T-helper 2 cell (primary cell): ENCODE measurements at places on chromosomes 3 and 15.

DNA sequence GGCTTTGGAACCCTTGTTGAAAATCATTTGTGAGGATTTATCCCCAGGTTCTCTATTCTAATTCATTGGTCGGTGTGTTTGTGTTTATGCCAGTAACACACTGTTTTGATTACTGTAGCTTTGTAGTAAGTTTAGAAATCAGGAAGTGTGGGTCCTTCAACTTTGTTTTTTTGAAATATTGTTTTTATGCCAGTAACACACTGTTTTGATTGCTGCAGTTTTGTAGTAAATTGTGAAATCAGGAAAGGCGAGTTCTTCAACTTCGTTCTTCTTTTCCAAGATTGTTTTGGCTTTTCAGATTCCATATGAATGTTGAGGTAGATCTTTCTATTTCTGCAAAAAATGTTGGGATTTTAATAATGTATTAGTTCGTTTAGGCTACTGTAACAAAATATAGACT, 314.6 kb downstream of the RPLP1 start:
- no peak for DNase-seq

DNA sequence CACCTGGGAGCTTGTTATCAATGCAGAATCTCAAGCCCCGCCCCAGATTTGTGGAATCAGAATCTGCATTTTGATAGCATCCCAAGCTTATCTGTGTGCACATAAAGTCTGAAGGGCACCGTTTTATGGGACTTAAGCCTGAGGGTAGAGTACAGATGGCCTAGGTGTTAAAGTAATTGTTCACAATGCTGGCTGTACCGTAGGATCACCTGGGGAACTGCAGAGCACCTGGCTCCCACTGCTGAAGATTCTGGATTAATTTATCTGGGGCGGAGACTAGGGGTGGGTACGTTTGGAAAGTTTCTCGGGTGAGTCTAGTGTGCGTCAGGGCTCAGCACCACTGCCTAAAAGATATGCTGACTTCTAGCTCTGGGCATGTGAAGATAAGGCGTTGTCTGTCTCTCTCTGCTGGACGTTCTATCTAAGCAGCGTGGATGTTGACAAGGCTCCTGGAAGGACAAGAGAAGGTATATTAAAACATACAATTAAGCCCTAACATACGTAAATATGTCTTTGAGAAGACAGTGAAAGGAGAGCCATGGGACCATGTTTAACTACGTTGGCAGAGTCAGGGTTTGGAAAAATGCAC, 63.2 kb upstream of the RASGRP1 start:
- no peak for DNase-seq

- no peak for DNase-seq
Observed at GRCh38 chr15:73504885-73505284, 61.9 kb downstream of the REC114 start.

DNA sequence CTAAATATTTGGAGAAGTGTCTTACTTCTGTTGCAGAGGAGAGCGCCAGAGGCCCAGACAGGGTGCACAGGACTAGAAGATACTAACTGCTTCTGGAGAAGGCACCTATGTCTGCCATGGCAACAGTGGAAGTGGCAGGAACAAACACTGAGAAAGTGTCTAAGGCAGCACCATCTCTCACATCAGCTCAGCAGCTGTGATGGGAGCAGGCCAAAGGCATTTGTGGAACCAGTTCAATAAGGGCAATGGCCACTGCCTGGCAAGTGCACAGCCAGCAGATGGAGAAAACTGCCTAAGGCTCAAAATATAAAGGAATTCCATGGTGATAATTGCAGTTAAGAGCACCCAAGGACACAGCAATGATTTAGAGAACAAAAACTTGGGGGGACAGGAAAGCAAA, 563.0 kb upstream of the CCDC54 start:
- DNase-seq: no peak

DNA sequence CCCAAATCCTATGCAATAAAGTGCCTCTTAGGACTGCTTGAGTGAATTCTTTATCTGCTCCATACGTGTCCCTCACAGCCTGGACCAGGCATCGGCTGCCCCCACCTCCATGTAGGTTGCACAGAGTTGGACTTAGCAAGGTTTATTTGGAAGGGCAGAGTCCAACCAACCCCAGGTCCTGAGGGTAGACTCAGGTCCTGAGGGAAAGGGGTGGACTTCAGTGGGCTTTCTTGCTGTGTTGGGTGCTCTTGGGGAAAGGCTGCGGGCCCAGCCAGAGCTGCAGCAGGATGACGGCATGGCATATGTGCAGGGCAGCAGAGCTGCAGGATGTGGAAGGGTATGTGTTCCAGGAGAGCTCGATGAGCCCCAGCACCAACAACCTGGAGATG, 6.5 kb downstream of the ALG3 start:
- DNase-seq: no peak

DNA sequence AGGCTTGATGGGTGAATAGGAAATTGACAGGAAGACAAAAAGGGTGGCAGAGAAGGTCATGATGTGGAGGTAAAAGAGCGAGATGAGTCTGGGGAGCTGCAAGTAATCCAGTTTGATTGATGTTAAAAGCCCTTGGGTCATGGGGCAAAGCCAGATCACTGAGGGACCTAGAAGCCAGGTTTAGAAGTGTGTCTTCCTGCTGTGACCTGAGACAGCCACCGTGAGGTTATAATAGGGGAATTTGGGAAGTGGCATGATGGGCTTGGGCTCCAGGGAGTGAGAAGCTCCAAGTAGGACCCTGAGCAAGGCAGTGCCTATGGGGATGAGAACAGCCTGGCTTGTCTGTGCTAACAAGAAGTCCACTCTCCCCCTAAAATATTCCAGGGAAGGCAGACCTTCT, 298.5 kb downstream of the RPLP1 start:
- DNase-seq: no peak

- DNase-seq: no peak
Observed at GRCh38 chr3:114411811-114412803, 118.3 kb downstream of the TIGIT start.

GRCh38 chr3:68973639-68974038, 39.8 kb downstream of the EOGT start:
- DNase-seq: no peak

DNA sequence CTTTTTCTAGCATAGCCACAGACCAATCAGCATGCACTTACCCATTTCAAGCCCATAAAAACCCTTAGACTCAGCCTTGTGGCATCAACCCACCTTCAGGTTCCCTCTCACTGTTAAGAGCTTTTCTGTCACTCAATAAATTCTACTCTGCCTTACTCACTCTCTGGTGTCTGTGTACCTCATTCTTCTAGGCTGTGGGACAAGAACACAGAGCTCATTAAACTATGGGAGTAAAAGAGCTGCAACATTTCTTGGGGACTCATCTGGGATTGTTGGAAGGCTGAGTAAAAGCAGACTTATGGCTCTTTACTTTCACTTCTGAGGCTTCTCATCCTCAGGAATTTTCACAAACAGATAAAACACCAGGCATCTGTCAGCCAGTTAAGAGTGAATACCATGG, 879.3 kb downstream of the ROBO2 start:
- no peak for DNase-seq

GRCh38 chr3:16533928-16534574, 20.6 kb upstream of the RFTN1 start:
- no peak for DNase-seq

- DNase-seq: no peak
Observed at GRCh38 chr3:134677196-134677986, 26.6 kb upstream of the KY start.

DNA sequence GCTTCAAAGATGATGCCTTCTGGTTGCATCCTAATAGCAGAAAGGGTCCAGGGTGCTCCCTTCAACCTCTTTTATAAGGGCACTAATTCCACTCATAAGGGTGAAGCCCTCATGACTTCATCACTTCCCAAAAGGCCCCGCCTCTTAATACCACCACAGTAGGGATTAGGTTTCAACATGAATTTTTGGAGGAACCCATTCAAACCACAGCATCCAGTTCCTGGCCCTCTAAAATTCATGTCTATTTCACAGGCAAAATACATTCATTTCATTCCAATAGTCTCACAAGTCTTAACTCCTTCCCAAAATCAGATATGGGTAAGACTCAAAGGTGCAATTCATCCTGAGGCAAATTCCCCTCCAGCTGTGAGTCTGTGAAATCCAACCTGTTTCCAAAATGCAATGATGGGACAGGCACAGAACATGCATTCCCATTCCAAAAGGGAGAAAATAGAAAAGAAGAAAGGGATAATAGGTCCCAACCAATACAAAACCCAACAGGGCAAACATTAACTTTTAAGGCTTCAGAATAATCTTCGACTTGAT, 124.0 kb downstream of the ATP1B3 start:
- DNase-seq: no peak

DNA sequence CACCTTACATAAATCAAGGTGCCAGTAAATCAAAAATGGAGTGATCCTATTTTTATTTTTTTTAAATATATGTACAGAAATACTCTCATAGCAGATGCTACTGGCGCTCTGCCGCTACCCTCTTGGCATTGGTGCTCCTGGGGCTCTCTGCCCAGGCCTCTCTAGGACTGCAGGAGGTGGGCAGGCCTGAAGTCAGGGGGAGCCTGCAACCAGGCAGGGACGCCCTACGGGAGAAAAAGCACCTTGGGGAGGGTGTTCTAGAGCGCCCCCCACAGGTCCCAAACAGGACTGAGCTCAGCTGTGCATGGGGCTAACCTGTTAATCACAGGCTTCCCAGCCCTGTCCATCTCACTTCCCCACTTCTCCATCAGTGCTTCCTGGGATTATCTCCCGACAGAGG, 192.5 kb downstream of the SHQ1 start:
- DNase-seq: no peak

GRCh38 chr3:112644453-112644852, 3.5 kb upstream of the CCDC80 start:
- no peak for DNase-seq

- DNase-seq: peak; percentile 26
Observed at GRCh38 chr15:31434588-31435260, 108.1 kb downstream of the KLF13 start.

GRCh38 chr3:151383956-151384355, 597 bp downstream of the P2RY12 start:
- DNase-seq: no peak

DNA sequence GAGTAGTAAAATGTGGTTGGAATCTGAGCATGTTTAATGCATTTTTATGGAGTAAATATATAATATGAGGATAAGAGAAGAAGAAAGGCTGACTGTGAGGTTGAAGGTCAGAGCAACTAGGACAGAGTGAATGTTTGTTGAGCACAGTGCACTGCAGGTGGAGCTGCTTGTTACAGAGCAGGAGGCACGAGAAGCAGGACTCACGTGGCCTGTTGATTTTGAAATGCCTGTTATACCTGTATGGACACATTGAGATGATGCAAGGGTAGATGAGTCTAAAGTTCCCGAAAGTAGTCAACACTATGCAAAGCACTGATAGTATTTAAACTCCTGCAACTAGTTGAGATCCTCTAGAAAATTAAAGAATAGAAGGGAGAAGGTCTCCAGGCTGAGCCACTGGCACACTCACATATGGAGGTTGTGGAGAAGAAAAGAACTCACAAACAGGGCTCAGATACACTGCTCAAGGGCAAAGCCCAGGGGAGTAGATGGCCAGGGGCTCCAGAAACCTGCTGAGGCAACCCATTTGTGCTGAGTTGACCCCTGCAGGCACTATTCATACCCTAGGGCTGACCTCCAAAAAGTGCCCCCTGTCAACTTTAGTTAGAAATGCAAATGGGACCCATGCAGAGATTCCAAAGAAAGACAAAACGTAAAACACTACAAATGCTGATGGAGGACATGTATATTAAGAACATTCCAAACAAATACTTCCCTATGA, 541.5 kb downstream of the GABRG3 start:
- DNase-seq: no peak

DNA sequence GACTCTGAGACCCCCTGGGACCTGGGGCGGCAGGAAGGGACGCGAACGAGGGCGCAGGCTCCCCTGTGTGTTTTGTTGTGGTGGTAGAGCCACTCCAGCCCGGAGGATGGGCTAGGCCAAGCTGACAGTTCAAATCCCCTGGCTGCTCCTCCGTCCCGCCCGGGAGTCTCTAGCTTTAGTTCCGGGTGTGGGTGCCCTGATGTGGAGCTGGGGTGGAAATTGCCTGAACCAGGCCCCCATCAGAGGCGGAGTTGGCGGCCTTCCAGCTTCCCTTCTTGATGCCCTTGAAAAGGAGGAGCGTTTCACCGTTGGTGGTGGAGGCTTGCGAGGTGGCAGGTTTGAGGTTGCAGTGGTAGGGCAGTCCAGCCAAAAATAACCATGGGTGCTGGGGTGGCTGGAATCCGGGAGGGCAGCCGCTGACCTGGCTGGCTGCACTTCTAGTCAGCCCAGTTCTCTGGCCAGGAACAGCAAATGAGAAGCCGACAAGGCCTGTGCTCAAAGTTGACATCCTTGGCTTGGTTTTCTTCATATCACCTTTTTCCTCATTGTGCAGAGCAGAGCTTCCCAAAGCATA, 817 bp downstream of the CLK3 start:
- peak; percentile 70 for DNase-seq

GRCh38 chr3:20999661-21000060, 751.3 kb downstream of the ZNF385D start:
- no peak for DNase-seq

DNA sequence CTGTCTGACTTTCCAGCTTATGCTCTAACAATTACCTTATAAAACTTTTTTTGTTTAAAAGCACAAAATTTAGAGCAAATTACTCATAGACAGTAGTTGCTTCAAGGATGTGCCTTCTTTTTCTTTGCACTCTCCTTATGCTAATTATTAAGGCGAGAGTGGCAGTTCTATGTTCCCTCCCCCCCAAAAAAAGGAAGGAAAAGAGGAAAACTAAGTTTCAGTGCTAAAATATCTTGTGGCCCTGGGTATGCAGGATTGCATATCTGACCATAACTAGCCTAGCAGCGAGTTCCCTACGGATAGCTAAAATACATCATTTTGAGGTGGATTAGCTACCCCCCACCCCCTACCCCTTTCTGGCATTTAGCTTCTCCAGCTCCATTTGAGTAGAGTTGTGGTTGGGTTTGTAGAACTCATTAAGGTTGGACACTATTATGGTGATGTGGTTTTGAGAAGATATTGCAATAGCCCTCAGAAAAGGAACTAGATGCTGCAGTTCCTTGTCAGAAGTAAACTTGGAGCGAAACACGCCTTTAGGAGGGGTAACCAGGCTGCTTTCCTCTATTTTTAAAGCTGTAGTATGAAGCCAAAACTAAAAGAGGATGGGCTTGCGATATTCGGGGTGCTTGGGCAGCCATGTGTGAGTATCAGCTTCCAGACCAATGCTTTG, 174.6 kb downstream of the AKAP13 start:
- DNase-seq: peak; percentile 40

- DNase-seq: peak; percentile 38
Observed at GRCh38 chr3:170356596-170357175, 829 bp upstream of the SKIL start.

- DNase-seq: no peak
Observed at GRCh38 chr3:62570888-62571287, 197.5 kb upstream of the FEZF2 start.

DNA sequence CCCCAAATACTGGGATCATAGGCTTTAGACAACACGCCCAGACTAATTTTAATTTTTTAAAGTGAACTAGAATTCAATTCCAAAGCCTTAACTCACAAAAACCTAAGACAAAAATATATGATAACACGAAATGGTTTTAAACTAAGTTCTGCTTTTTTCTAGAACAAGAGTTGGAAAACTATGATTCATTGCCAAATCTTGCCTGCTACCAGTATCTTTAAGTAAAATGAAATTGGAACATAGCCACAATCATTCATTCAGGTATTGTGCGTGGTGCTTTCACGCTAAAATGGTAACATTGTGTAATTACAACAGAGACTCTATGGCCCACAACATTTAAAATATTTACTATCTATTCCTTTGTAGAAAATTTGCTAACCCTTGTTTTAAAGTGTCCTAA, 488.0 kb upstream of the ZNF385D start:
- no peak for DNase-seq

GRCh38 chr3:125121246-125122010, 65.6 kb upstream of the HEG1 start:
- peak; percentile 48 for DNase-seq
